ENCODE measurements at places on chromosomes 7 and 10. TPM values are rescaled to one million over a fixed set of nuclear protein-coding genes. Genes with fewer than 3 reads are reported as not detected.

DNA sequence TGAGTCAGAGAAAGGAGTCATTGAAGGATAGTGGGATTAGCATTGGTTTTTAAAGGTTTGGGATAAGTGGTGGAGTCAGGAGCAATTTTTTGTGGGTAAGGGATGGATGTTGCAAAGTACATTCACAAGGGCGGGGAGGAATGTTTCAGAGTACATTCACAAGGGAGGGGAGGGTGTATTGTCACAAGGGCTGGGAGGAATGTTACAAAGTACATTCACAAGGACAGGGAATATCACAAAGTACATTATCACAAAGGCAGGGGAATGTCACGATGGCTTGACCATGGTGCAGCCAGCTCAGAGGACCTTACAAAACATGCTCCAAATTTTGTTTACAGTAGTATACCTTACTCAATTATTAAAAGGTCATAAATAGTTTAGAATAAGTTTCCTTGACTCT is 30.3 kb downstream of the C1GALT1 start:
- no peak for ATAC-seq

- ATAC-seq, result no peak
Observed at GRCh38 chr10:33233635-33234034, 100.8 kb downstream of the NRP1 start.

DNA sequence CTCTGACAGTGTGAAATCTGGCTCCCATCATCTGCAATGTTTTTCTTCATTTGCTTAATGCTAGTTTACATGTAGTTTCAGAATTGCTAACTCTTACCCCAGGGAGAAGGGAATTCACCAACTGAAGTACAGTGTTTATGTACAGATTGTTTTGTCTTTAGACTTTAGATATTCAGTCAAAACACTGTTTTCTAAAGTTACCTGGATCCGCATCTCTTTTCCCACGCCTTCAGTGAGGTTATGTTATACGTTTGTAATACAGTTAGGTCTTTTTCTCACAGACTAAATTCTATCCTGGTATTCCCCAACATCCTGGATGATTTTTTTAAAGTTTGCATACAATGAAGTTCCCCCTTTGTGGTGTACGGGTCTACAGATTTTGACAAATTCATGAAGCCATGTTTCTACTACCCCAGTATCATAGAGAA is 3.2 kb upstream of the LYZL1 start:
- ATAC-seq, result no peak

DNA sequence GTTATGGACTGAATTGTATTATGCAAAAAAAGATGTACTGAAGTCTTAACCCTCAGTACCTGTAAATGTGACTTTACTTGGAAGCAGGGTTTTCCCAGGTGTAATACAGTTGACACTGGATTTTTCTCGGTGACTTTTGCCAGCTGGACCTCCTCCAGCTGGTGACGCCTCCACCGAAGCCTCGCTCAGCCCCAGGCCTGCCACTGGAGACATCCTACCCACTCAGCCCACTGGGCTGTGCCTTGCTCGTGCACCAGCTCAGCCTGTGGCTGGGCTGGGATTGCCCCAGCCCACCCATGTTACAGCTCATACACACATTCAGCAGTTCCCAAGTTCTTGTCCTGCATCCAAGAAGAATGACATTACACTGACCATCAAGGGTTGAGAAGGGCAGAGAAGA is 42.4 kb upstream of the GPR22 start:
- no peak for ATAC-seq

The IFIT1B gene
- not detected for total RNA-seq

- no peak for ATAC-seq
Observed at GRCh38 chr7:55441774-55442522, 76.8 kb downstream of the LANCL2 start.

GRCh38 chr10:121309164-121309563 is 289.1 kb downstream of the FGFR2 start:
- ATAC-seq, result no peak

DNA sequence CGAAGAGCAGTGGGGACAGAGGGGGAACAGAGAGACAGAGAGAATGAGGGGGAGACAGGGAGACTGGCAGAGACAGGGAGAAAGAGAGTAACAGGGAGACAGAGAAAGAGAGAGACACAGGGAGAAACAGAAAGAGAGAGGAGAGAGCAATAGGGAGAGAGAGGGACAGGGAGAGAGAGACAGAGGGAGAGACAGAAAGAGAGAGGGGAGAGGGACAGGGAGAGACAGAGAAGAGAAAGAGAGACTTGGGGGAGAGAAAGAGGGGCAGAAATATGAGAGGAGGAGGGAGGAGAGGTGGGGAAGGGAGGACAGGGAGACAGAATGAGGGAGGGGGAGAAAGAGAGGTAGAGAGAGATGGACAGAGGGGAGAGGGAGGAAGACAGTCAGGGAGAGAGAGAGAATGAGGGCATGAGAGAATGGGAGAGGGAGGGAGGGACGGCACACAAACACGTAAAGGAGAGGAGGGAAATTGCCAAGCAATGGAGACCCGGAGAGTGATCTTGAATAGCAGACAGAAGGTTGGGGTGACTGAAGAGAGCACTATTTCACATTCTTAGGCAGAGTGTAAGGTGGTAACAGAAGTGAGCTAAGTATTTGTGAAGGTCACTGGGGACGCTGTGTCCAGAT is 33.3 kb upstream of the KCNMA1 start:
- ATAC-seq, result no peak

- no peak for ATAC-seq
Observed at GRCh38 chr10:114719311-114719710, 61.2 kb upstream of the ABLIM1 start.

All from esophagus mucosa (tissue), 1 donor.